ENCODE measurements at places on chromosomes 1 and 21. TPM values are rescaled to one million over a fixed set of nuclear protein-coding genes. Genes with fewer than 3 reads are reported as not detected.
A peak's percentile ranks its signal among the peaks of the same experiment; 100 is the strongest.

Gene RSPH1
- 8.2 TPM for total RNA-seq

Gene FAAH
- total RNA-seq = 107 TPM

GRCh38 chr1:221517961-221518360, 223.9 kb downstream of the DUSP10 start:
- H3K4me3 ChIP-seq = no peak overlapping the region
- H3K36me3 ChIP-seq = no peaks in the 10 kb centered on the region
- no peaks in the 10 kb centered on the region for H3K27me3 ChIP-seq
- no peak overlapping the region for H3K27ac ChIP-seq
- H3K4me1 ChIP-seq = no peaks in the 10 kb centered on the region

DNA sequence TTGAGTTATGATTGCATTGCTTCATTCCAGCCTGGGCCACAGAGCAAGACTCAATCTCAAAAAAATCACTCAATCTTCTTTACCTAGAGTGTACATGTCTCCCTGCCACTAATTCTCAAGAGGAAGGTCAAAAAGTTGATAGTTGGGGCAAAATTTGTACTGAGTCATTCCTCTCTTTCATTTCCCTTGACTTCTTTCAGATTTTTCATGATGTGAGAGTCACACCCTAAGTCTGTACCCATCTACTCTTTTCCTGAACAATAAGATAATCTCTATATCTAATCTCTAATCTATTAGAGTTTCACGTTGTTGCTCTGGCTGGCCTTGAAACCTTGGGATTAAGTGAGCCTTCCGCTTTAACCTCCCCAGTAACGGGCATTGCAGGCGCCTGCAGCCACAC, 1.1 kb upstream of the BRDT start:
- peak overlapping the region; percentile 53 for H3K27ac ChIP-seq
- no peak for DNase-seq
- H3K27me3 ChIP-seq = no peaks in the 10 kb centered on the region
- no peak overlapping the region for H3K4me3 ChIP-seq
- H3K36me3 ChIP-seq = no peaks in the 10 kb centered on the region

DNA sequence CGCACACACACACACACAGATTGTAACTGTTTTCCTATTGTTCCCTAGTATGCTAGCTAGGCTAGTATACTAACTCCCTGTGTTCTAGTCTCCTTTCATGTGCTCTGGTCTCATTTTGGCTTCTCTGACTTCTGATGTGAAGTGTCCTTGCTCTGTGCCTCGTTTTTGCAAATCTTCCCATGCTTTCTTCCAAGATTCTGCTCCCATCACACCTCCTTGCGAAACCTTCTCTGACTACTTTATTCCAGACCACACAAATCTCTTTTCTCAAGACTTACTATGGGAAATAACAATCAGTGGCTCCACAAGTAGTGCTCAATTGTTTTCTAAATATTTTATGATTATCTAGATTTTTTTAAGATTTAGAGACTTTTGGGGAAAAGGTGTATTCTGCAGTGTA, 10.3 kb downstream of the PRRX1 start:
- H3K27ac ChIP-seq = no peak overlapping the region
- H3K36me3 ChIP-seq = no peaks in the 10 kb centered on the region
- no peaks in the 10 kb centered on the region for H3K4me1 ChIP-seq
- no peak for DNase-seq

DNA sequence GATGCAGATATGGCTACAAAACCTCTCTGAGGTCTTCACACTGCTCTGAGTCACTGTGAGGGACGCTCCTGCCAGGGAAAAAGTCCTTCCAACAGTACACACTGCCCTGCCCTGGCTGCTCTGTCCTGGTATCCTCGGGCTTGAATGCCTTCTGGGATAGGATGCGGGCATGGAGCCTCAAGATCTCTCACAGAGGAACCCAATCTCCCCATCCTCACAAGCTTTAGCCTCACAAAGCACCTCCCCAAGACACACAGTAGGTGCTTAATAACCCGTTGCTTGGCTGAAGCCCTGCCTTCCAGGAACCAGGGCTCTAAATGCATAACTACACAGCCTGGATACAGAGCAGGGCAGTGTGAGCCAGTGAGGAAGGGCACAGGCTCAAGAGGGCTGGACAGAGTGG, 9.2 kb downstream of the RAP1GAP start:
- H3K4me1 ChIP-seq = peaks cover 3% of the 10 kb centered on the region
- no peaks in the 10 kb centered on the region for H3K36me3 ChIP-seq
- no peak overlapping the region for H3K4me3 ChIP-seq
- no peaks in the 10 kb centered on the region for H3K27me3 ChIP-seq
- no peak overlapping the region for H3K27ac ChIP-seq

DNA sequence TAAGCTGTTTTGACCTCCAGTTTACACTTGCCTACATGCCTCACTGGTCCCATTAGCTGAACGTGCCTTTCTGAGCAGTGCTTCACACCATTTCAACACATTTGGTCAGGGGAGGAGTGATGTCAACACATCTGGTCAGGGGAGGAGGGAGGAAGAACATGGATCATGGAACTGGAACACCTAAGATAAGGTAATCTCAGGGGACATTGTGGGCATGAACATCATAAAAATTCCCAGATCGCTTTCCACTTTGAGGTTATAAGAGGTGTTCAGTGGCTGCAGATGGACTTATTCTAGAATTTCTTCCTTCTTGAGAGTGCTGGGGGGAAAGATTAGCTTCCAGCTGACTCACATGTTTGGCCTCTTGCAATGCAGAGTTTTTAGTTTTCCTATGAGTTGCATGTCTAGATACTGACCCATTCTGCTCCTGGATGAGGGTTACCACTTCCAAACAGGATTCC, 2.0 kb downstream of the QSOX1 start:
- peak; percentile 36 for DNase-seq
- peaks cover 35% of the 10 kb centered on the region for H3K4me1 ChIP-seq

DNA sequence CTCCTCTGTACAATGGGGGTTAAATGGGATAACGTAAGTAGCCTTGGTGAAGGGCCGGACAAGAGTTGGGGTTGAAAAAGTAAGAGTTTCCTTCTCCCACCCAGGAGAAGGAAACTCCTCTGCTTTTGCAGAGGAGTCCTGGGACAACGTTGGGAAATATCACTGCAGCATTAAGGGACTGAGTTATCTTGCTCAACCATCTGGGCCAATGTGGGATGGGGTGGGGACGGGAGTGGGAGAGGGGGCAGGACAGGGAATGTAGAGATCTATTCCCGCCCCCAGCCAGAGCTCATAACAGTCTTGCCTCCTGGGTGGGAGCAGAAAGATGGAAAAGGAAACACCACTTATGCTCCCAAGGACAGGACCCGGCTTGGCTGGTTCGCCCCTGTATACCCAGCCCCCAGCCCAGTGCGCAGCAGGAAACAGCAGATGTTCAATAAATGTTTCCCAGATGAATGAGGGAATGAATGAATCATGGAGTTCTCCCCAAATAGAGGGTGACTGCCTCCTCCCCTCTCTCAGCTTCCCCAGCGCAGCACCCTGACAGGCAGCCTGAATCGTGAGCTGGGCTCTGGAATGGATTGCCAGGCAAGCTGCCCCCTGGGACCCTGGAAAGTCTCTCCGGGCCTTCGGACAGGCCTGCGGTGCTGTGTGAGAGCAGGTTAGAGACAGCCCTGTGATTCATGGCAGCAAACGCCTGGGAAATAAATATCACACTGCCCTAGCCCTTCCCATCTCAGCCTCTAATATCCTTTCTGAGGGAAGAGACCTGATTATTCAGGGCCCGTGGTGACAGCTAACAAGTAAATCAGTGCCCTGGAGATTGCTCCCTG, 24.8 kb downstream of the FBXO2 start:
- no peaks in the 10 kb centered on the region for H3K27me3 ChIP-seq
- no peak overlapping the region for H3K4me3 ChIP-seq
- DNase-seq = no peak

- H3K27ac ChIP-seq = no peak overlapping the region
- no peak overlapping the region for H3K4me3 ChIP-seq
- H3K27me3 ChIP-seq = no peaks in the 10 kb centered on the region
- H3K36me3 ChIP-seq = no peaks in the 10 kb centered on the region
- DNase-seq = no peak
Observed at GRCh38 chr21:41858466-41859296, 20.5 kb downstream of the PRDM15 start.

DNA sequence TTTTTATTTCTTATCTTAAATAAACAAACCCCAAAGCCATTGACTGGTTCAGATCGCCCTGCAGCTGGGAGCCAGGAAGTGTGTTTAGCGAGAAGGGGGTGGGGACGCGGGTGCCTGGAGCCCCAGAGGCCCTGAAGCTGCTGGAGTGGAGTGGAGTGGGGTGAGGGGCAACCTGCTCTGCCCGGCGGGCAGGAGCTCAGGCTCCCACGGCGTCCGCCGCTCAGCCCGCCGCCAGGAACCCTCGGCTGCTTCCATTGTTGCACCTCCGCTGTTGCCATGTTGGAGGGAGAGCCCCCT, 673 bp downstream of the PIK3C2B start:
- peak; percentile 90 for DNase-seq
- peak overlapping the region; percentile 87 for H3K4me3 ChIP-seq
- peaks cover 5% of the 10 kb centered on the region for H3K4me1 ChIP-seq

- H3K4me1 ChIP-seq = no peaks in the 10 kb centered on the region
- DNase-seq = no peak
- no peaks in the 10 kb centered on the region for H3K27me3 ChIP-seq
- no peak overlapping the region for H3K4me3 ChIP-seq
- no peak overlapping the region for H3K27ac ChIP-seq
- no peaks in the 10 kb centered on the region for H3K36me3 ChIP-seq
Observed at GRCh38 chr1:196387766-196388165, 220.5 kb downstream of the KCNT2 start.

Measured in Peyer's patch (tissue), 4 donors.